ENCODE measurements at places on chromosomes 7 and 10. TPM values are rescaled to one million over a fixed set of nuclear protein-coding genes. Genes with fewer than 3 reads are reported as not detected.

The ASNS gene
- total RNA-seq = 30.7 TPM

GRCh38 chr10:49350138-49350537 lies 45.8 kb downstream of the DRGX start:
- H3K27ac ChIP-seq = no peak overlapping the region
- H3K4me1 ChIP-seq = no peaks in the 10 kb centered on the region
- H3K4me3 ChIP-seq = no peak overlapping the region
- no peak for DNase-seq

DNA sequence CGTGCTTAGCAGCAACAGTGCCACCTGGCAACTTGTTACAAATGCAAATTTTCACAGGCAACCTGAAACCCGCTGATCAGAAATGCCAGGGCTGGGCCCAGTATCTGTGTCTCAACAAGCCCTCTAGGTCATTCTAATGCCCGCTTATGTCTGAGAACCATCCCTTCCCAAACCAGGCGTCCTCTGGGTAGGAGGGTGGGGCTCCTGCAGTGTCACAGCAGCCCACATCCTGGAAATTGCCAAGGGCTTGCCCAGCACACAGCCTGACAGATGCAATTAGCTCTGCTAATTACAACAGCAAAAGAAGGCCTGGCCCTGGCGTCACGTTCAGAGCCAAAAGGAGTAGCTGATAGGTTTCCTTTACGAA lies 15.9 kb downstream of the ITPRIP start:
- H3K27ac ChIP-seq = peak overlapping the region; percentile 61
- peaks cover 44% of the 10 kb centered on the region for H3K27me3 ChIP-seq
- no peak for DNase-seq
- H3K4me3 ChIP-seq = no peak overlapping the region

GRCh38 chr7:150429699-150430098 lies 20.7 kb upstream of the GIMAP8 start:
- H3K4me3 ChIP-seq = no peak overlapping the region
- H3K27me3 ChIP-seq = peaks cover 10% of the 10 kb centered on the region
- H3K27ac ChIP-seq = no peak overlapping the region
- H3K36me3 ChIP-seq = no peaks in the 10 kb centered on the region
- H3K4me1 ChIP-seq = peaks cover 11% of the 10 kb centered on the region

DNA sequence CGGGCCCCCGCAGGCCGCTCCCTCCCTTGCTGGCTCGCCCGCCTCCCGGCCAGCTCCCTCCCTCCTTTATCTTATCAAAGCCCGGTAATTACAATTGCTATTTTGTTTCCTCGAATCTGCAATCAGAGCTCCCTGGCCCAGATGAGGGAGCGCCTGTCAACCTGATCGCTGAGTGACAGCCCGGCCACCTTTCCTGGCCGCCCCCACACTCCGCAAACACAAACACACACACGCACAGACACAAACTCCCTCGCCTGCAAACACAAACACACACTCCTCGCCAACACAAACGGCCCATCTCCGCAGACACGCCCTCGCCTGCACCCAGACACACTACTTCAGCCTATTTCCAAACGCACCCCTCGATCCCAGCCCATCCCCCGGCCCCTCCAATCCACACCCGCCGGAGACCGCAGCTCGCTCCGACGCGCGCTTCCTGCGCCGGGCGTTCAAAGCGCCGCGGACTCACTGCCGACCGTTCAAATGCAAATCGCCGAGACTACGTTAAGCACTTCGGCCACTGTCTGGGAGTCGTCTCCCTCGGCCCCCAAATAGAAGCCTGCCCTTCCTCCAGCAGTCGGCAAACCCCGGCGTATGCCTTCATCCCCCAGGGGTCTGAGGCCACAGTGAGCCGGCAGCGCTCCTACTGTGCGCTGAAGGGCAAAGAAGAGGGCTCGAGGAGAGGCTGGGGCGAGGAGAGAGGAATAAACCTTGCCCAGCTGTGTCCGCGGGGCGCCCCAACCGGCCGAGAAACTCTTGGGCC lies 3.0 kb upstream of the FGF8 start:
- no peak for DNase-seq
- H3K4me1 ChIP-seq = peaks cover 40% of the 10 kb centered on the region
- no peak overlapping the region for H3K27ac ChIP-seq
- H3K27me3 ChIP-seq = peaks cover 25% of the 10 kb centered on the region
- H3K4me3 ChIP-seq = no peak overlapping the region
- peaks cover 5% of the 10 kb centered on the region for H3K36me3 ChIP-seq
